SHP77 treated with DMSO at 0.1 percent for 48 hours (cell line): ENCODE measurements at places on chromosomes 4 and X.

DNA sequence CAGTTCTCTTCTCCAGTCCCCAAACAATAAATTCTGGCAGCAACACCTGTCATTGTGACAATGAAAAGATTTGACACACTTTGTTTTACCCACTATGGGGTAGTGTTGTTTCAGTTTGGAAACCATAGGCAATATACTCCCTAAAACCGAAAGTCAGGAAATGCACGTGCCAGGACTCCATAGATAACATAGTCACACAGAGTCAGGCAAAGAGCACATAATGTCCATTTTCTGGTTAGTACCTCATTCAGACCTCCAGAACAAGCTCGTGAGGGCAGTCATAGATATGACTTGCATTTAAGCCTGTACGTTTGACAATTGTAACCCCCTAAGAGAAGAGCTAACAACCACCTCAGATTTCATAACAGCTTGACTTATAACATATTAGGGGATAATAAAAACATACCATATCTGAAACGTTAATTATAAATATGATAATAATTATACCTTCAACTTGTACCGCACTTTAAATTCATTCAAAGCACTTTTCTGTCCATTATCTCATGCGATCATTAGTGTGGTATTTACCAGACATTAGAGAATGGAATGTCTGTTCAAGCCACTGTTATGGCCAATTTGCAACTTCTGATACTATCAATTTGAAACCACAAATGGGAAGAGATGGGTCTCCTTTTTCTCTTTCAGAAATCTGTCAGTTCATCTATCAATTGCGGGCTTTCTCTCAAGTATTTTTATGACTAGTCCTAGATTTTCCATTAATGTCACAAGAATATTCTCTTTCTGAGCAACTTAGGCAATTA, 147.4 kb downstream of the LDB2 start:
- DNase-seq, result no peak

DNA sequence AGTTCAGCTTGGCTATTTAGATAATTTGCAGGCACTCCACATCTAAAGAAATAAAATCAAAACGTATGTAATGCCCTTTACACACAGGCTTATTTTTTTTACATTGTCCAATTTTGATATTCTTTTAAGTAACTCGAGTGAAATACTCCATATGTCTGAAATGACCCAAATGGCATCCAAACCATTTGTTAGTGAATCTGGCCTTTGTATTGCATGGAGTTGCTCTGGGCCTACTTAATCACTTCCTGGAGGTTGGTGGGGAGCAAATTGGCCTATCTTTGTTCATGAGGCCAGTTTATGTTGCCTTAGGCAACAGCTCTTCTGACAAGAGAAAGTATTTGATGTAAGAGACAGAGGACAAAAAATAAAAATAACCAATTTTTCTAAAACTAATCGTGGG, 47.6 kb upstream of the TMEM131L start:
- DNase-seq, result no peak

DNA sequence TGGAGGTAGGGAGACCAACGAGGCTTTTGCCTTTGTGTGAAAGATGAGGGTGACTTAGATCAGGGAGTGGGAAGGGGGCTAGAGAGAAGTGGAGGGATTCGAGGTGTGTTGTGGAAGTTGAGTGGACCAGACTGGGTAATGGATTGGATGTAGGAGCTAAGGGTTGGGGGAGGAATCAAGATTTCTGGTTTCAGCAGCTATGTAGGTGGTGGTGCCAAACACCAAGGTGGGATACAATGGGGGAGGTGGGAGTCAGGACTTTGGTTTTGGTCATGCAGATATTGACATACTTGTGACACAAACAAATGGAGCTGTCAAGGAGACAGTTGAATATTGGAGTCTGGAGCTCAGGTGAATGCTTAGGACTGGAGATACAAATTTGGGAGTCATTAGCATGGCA, 71.0 kb downstream of the TSC22D3 start:
- DNase-seq, result no peak

- no peak for DNase-seq
Observed at GRCh38 chrX:10072786-10073568, 83.8 kb upstream of the CLCN4 start.

DNA sequence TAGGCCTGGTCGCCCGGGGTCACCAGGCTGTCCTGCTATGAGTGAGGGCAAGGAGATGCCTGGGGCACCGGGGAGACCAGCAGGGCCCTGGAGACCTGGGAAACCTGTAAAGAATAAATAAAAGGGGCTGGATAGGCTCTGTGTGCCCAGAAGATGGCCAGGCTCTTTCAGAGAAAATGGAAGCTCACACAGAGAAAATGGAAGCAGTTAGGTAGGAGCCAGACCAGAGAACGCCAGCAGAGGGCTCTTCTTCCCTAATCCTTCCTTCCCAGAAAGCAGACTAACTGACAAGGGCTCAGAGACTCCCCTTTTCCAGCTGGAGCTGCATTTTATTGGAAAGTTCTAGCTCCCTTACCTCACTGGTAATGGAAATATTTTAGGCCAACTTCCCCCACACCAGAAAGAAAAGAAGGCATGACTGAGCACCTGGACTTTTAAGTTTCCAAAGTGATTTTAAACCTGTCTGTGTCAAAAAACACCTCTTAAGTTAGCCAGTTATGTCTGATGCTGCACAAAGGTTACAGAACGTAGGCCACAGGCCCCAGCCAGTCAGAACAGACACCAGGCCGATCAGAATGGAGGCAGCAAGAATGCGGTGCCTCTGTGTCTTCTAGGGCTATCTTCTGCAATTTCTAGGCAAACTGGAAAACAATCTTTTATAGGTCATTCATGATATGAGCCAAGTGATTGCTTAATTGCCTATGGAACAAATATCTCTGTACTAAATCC, 74.0 kb downstream of the ATG4A start:
- peak; percentile 2 for DNase-seq

GRCh38 chr4:189771696-189772361, 168.8 kb upstream of the FRG1 start:
- DNase-seq, result no peak

DNA sequence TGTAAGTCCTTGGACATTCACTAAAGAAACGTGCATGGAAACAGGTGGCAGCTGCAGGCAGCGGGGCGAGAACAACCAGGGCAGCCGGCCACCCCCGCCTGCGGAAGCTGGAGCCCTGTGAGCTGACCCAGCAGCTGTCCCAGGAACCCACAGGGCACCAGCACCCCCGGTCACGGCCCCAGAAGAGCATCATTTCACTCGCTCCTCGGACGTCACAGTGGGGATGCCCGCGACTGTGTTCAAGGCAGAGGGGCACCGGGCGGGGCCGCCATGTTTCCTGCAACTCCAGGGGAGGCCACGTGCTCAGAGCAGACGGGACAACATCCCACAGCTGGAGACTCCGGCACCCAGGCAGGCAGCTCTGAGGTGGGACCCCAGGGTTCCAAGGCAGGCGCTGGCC, 45.0 kb upstream of the CPLX1 start:
- no peak for DNase-seq

DNA sequence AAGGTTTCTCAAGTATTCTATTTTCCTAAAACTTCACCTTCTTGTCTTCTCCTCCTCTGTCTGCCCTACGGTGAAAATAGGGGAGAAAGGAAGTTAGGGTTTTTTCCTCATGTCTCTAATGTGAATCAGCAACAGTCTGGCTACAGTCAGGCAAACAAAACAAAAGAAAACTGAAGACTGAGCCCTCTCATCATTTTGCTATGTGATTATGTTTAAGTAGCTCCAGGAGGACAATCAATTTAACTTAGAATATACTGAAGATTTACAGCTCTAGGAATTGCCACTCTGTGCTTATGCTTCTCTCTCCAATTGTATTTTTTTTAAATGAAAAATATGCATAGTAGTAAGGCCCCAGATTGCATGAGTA, 316.2 kb downstream of the GPAT3 start:
- DNase-seq, result no peak

- no peak for DNase-seq
Observed at GRCh38 chr4:121127100-121127499, 37.0 kb downstream of the TNIP3 start.

- DNase-seq, result no peak
Observed at GRCh38 chr4:74018771-74019170, 19.7 kb downstream of the CXCL3 start.

DNA sequence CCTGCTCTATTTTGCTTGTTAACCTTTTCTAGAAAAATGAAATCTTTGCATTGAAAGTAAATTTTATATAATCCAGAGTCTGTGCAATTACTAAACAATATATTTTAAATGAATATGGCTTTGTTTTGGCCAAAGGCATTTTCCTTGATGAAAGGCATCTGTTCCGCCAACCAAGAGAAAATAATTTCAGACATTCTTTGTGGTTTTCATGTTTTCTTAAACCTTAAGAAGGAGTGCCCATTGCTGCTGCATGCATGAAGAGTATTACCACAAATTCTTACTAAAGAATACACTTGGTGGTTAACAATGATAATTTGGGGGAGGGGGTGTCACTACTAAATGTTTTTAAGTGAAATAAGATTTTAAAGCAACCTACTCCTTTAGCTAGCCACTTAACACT, 2.7 kb upstream of the PDGFC start:
- DNase-seq, result no peak

- DNase-seq, result no peak
Observed at GRCh38 chrX:47843363-47843762, 6.7 kb downstream of the ZNF81 start.

- DNase-seq, result no peak
Observed at GRCh38 chr4:134215620-134216344, 14.2 kb upstream of the PABPC4L start.

GRCh38 chrX:69016293-69016941, 148.8 kb downstream of the PJA1 start:
- DNase-seq, result no peak

DNA sequence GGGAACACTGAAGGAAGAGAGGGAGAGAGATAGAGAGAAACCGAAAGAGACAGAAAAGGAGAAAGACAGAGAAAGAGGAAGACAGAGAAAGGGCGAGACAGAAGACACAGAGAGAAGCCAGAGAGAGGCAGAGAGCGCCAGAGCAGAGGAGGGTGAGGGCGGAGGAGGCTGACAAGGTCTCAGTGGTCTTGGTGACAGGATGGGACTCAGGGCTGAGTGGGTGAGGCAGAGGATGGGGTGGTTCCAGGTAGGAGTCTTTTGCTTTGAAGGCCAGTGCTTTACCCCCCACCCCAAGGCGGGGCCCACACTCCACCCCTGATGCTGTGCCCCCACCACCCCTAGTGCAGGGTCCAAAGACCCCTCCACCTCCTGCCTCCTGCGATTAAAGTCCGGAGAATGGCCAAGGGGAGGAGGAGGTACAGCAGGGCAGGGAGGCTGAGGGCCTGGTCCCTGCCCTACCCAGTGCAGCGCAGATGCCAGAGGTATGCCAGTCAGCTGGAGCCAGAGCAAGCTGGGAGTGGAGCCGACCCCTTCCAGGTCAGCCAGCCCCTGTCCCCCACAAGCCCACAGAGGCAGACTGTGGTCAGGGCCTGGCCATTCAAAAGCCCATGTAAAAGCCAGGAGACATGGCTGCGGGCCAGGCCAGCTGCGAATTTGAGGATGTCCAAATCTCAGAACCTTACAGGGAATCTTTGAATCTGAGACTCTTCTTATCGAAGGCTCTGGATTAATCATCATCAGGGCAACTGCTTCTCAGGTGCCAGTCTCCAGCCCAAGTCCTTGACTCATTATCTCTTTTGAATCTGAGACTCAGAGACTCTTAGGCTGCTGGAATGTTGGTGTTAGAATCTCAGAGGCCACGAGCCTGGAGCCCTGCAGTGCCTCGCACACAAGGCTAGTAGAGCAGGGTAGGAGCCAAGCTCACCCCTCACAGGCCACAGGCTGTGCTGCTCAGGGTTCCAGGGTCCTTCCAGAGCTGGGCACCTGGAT, 758 bp downstream of the IQSEC2 start:
- DNase-seq, result no peak

GRCh38 chr4:70269674-70270073, 27.3 kb downstream of the CSN3 start:
- DNase-seq, result no peak

- no peak for DNase-seq
Observed at GRCh38 chr4:167233685-167234315, 494 bp downstream of the SPOCK3 start.

DNA sequence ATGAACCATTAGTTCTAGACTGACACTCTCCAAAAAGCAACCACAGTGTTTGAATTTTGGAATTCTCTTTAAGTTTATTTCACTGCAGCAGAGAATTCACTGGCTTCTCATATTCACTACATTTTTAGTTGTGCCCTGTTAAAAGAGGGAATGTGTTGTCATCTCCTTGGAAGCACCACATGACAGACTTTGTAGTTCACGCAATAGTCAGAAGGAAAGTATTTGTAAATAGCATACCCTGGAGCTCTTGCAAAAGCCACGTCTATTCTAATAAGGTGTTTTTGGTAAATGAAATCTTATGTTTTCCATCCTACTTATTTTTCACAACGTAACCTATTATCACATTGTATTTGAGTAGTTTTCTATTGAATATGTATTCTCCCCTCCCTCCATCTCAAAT, 25.8 kb downstream of the DOCK11 start:
- DNase-seq, result no peak

DNA sequence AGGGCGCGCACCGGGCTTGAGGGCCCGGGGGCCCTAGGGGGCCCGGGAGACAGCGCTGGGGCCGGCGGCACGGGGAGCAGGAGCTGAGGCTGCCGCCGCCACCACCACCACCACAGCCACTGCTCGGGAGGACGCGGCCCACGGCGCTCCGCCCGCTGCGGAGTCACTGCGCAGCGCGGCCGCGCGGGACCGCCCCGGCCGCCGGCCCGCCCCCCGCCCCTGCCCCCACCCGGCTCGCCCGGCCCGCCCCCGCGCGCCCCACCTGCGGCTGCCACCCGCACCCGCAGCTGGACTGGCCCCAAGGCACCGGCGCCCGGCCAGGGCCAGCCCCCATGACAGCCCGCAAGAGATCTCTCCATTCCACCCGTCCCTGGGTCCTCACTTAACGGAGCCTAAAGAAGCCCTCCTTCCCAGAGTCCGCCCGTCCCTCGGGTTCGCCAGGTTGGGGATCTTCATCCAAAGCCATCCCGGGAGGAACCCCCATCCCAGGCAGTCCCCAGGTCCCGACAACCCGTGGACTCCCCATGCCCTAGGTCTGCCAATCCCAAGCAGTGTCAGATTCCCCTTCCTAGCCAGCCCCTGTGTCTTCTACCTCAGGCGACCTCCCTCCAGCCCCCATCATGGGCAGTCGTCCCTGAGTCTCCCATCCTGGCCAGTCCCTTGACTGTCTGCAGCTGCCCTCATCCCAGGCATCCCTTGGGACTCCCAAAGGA, 40.0 kb upstream of the IQSEC2 start:
- DNase-seq, result no peak

- no peak for DNase-seq
Observed at GRCh38 chr4:55237839-55238238, 108.2 kb upstream of the SRD5A3 start.

GRCh38 chr4:99144070-99144469, at the start of gene ADH4:
Gene ADH4 (minus strand): TSS chr4:99144297. CDS start chr4:99144222, 75 bp downstream.
- no peak for DNase-seq

GRCh38 chrX:139008185-139008584, 296.7 kb upstream of the FGF13 start:
- DNase-seq, result no peak

DNA sequence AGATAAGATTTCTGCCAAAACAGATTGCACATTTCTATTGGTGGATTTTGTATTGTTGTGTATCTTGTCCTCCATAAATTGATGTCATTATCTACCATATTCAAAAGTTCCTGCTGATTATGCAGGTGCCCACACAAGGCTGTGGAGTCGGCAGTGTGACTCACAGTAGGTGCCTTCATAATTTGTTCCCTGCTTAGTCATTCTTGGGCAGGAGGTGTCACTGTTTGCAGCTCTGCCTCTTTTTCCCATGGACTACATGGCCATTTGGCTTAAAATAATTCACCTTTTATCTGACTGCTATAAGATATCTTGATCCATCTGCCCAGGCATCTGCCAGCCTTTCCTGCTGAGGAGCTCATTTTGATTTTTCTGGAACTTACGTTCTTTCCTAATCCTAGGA, 33.6 kb upstream of the ENPEP start:
- DNase-seq, result no peak
